ENCODE measurements at places on chromosomes 3 and 15.

- DNase-seq: no peak
These were observed 319.1 kb upstream of the TBL1XR1 start for GRCh38 chr3:177516158-177517011.

DNA sequence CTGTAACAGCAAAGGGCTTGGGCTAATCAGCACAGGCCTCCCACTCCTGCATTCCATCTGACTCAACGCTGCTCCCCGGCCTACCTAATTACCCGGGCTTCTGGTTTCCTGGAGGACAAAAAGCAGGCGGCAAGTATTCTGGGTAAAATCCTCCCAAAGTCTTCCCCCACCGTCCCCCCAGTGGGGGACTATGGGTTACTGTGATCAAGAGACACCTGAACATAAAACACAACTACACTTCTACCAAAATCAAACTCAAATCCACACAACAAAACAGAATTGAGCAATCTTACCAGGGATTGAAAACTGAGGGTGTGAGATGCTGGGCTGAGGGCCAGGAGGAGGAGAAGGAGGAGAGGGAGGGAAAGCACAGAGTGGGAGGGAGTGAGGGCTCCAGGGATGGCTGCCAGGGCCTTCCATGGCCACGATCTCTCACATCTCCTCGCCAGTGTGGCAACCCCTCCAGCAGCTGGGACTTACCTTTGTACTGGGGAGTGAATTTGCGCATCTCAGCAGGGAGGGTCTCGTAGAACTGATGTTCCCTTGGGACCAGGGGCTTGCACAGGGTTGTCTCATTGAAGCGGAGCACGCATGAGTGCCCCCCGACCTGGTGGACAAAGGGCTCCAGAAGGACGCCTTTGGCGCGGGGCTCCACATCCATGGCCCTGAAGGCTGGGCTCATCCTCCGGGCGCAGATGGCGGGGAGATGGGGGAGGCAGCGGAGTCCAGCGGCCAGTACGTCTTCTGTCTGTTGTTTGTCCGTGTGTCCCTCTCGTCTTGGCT, 9.1 kb upstream of the NCKIPSD start:
- DNase-seq: peak; percentile 85

- peak; percentile 63 for DNase-seq
These were observed 235.0 kb upstream of the KBTBD8 start for GRCh38 chr3:66762916-66763693.

- peak; percentile 64 for DNase-seq
These were observed 3.6 kb downstream of the BCL6 start for GRCh38 chr3:187741403-187742350.

GRCh38 chr3:9226326-9226725, 23.1 kb downstream of the SRGAP3 start:
- DNase-seq: peak; percentile 81

- DNase-seq: no peak
These were observed 683.4 kb upstream of the CFAP20DC start for GRCh38 chr3:59733041-59733809.

DNA sequence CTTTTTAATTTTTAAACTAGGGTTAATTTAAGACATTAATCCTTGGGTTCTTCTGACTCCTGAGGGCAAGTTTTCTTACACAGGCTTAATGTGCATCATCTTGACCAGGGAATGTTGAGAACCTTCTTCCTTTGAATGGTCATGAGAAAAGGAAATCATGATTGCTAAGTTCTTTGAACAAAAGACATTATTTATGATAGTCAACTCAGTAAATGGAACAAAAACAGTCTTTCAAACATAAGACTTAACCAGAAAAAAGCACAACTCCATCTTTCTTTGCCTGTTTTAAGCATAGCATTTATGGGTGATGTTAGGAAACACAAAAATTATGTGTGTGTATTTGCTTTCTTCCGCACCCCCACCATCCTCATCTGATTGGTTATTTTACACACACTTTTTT, 5.4 kb downstream of the TLNRD1 start:
- no peak for DNase-seq

DNA sequence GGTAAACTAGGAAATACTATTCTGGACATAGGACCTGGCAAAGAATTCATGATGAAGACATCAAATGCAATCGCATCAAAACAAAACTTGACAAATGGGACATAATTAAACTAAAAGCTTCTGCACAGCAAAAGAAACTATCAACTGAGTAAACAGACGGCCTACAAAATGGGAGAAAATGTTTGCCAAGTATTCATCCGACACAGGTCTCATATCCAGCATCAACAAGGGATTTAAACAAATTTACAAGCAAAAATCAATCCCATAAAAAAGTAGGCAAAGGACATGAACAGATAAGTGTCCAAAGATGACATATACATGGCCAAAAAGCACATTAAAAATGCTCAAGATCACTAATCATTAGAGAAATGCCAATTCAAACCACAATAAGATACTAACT, 1088.9 kb downstream of the NAALADL2 start:
- no peak for DNase-seq

GRCh38 chr3:100966807-100967206, 26.4 kb downstream of the ABI3BP start:
- DNase-seq: no peak

GRCh38 chr3:29454161-29454611, 173.3 kb downstream of the RBMS3 start:
- DNase-seq: peak; percentile 93

GRCh38 chr3:16337856-16338540, 73.0 kb downstream of the OXNAD1 start:
- no peak for DNase-seq

GRCh38 chr3:187044867-187045552, 94.3 kb downstream of the RPL39L start:
- DNase-seq: no peak

- DNase-seq: peak; percentile 52
These were observed 218.5 kb upstream of the TTC14 start for GRCh38 chr3:180383332-180384020.

DNA sequence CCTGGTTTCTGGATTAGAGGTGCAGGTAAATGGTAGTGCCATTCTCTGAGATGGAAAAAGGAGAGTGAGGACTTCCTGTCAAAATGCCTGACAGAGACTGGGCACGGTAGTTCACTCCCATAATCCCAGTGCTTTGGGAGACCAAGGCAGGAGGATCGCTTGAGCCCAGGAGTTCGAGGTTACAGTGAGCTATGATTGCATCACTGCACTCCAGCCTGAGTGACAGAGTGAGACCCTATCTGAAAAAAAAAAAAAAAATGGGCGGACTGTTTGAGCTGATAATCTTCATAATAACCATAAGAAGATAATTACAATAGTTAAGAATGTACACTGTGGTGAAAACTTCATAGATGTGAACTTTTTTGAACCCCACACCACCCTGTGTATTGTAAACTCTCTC, 44.2 kb downstream of the HRH1 start:
- no peak for DNase-seq

DNA sequence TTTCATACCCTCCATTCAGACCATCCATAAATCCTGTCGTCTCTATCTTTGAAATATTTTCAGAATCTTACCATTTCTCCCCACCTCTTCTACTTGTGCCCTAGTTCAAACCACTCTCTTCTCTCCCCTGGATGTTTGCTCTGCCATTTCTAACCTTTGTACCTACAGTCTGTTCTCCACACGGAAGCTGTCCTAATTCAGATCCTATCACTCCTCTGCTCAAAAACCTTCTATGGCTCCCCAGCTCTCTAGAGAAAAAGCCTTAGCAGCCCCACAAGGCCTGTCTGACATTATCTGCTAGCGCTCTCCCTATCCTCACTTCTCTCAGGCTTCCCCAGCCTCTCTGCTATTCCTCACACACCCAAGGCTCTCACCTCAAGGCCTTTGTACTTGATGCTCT, 4.5 kb upstream of the SEMA5B start:
- no peak for DNase-seq

GRCh38 chr3:11029948-11030347, 37.4 kb downstream of the SLC6A1 start:
- no peak for DNase-seq

DNA sequence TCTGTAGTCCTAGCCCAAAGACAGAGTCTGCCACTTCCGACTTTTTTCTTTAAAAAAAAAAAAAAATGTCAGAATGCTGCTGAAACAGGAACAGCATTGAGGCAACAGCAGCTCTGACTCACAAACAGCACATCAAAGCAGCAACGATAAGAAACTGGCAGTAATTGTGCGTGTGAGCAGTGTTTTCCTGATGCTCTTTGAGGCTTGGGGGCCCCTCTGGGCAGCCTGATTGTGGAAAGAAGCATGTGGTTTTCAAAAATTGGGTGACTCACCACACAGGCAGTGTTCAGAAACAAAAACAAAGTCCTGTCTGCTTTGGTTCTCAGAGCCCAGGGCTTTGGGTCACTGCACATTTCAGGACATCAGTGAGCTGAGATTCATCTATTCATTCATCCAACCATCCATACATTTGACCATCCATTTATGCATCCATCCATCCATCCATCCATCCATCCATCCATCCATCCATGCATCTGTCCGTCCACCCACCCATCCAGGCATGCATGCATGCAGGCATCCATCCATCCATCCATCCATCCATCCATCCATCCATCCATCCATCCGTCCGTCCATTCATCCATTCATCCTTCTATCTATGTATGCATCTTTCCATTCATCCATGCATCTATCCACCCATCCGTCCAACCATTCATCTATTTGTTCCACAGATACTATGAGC, 308.4 kb downstream of the RPLP1 start:
- peak; percentile 96 for DNase-seq

DNA sequence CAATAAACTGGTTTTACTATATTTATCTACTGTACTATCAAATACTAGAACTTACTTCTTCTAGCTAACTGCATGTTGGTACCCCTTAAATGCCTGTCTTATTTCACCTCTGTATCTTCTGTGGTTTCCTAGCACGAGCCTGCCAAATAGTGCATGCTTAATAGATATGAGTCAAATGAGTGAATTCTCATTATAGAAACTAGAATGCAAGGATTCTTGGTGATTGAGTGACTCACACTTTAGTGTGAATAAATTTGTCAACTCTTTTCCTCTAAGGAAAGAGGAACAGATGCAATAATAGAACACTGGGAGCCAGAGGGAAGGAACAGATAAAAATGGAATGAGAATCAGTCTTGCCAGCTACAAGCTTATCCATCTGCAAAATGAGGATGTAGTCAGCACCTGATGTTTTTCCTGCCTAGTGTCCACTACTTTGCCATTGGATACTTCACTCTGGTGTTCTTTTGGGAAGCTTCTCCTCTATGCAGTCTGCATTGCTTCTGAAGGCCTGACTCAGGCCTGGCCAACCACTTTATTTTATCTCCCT, 189.1 kb upstream of the CADPS start:
- DNase-seq: no peak

DNA sequence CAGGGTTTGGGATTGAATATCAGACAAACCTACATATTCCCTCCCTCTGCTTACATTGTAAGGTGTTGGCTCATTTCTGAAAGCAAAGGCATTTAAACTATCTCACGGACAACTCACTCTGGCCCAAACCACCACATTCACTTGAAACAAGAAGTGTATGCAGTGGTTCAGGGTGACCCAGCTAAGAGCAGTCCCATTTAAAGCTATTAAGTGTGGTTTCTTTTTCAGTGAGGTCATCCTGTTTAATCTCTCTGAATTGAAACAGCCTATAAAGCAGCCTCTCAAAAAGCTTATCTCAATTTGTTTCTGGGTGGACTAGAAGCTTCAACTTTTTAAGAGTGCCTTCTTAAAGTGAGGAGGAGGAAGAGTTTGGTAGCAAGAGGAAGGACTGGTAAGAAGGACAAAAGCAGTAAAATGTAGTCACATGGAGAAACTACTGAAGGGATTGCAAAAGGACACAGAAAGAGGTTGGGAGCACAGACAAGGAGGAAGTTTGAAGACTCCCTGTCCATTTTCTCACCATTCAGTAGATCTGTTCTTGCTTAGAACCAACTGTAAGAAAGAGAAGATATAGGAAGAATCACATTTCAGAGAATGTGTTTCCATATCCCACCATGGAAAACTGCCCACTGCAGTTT, 151.6 kb downstream of the TMCO5A start:
- no peak for DNase-seq

DNA sequence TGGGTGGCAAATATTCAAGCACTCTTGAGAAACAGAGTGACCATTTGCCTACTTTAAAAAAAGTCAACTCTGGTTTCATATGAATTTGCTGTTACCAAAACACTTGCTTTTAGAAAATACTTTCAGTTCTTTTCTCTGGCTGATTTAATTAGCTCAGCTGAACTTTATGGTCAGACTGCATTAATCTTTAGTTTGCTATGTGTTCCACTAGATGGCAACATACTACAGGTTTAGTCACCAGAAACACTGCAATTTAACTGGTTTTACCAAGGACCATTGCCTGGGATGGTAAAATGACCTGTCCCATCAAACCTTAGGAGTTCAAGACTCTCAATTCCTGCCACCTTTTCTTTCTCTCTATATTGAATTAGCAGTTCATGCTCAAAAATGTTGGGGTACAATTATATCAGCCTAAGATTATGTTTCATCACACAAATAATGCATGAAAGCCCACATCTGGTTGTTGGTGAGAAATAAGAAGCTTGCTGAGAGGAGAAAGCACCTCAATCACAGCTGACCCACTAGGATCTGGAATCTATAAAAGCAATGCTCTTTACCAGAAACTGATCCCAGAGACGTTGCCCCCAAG, 14.2 kb downstream of the EIF4E3 start:
- DNase-seq: peak; percentile 33

- peak; percentile 41 for DNase-seq
These were observed 17.6 kb upstream of the CCDC174 start for GRCh38 chr3:14633819-14634424.

DNA sequence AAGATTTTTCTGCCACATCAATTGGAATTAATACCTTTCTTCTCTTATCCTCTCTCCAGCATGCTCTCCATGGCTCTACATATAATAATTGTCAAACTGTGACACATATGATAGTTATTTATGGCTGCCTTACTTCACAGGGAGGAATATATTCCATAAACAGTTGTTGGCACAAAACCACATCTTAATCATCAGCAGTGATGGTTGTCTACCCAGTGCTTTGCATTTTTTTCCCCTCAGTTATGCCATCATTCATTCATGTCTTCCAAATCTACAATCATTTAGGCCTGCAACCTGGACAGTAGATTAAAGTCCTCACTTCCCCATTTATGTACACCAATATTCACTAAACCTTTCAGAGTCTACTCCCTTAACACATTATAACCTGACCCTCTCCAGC, 107.7 kb downstream of the THRB start:
- DNase-seq: peak; percentile 77

- no peak for DNase-seq
These were observed 189.2 kb downstream of the DTWD1 start for GRCh38 chr15:49809894-49810609.

DNA sequence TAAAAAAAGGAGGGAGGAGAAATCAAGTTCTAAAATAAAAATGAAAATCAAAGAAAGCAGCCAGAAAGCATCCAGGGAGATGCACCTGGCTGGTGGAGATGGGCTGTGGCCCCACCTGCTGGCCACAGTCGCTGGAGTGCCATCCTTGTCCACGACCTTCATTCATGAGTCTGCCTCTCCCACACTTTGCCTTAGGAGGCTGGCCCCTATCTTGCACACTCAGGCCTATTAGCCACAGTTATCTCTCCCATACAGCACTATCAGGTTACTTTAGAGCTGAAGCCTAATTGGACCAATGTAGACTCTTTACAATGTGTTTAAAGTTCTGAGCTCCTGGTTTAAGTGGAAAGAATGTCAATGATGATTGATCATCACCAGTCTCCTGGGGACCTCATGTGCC, 392.0 kb upstream of the RORA start:
- peak; percentile 10 for DNase-seq

GRCh38 chr3:123818921-123819429, 65.2 kb downstream of the MYLK start:
- DNase-seq: peak; percentile 96

All from mammary epithelial cell (primary cell).